ENCODE measurements at places on chromosomes 1 and 21.

- no peak for DNase-seq
Measured at GRCh38 chr1:186456729-186457255, 4.1 kb downstream of the PDC start.

- no peak for DNase-seq
Measured at GRCh38 chr1:58406301-58407071, 140.0 kb downstream of the OMA1 start.

GRCh38 chr1:101820071-101820470 lies 176.7 kb downstream of the OLFM3 start:
- no peak for DNase-seq

GRCh38 chr1:109269212-109269980 lies 13.5 kb downstream of the PSRC1 start:
- DNase-seq: no peak

- no peak for DNase-seq
Measured at GRCh38 chr1:92040971-92041370, 11.2 kb downstream of the EPHX4 start.

DNA sequence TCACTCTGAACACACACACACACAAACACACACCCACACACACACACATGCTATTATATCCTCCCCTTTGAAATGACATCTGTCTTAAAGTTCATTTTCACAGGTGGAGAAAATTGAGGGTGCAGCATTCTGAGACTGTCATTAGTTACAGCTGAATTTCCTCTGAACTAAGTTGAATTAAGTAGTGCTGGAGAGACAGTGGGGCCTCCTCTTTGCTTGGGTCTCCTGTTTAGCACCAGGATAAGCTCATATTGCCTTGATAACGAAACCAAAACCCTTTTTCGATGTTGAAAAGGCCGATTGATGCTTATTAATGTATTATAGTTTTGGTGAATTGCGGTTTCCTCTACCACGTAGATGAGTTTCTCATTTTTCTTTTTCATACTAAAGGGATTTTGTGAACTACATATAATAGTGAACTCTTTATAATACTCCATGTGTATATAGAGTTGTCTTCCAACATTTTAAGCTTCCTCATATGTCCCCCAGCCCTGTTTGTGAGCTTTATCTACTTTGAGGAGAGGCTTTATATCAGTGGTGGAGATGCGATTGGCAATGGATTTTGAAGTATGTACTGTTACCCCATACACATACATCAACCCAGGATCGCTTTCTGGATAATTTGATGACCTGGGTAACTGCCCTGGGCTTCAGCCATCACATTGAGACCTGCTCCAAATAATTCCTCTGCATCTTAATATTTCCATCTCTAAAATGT lies 17.4 kb downstream of the DYNLT5 start:
- DNase-seq: no peak

DNA sequence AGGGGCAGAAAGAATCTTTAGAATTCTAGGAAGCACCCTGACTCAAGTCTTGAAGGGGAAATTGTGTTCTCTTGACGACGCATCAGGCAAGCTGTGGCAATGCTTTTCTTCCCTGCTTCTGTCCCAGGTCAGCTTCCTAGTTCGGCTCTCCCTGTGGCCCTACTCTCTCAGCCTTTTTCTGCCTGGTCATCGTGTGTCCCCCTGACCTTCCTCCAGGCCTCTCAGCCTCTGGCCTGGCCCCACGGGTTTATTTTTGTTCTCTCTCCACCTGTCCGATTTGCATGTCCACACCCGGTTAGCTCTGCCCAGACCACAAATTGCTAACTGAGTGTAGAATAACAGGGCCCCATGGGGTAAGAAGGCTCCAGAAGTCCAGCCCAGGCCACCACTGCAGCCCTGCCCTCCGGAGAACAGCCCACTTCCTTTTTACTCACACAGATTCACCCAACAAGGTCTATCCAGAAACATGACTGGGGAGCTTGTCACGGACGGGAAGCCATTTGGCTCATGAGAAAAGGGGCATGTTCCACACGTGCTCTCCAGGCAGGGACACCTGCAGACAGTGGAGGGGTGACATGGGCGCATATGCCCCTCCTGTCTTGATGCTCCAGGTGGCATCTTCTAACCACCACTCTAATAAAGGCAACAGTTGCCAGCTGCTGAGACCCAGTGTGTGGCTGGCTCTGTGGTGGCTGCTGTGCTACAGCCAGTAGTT lies 9.8 kb downstream of the KCNN3 start:
- DNase-seq: peak; percentile 40

GRCh38 chr1:241357366-241358340 lies 648 bp upstream of the RGS7 start:
- no peak for DNase-seq

- no peak for DNase-seq
Measured at GRCh38 chr1:156503698-156504437, 3.3 kb upstream of the MEF2D start.

- peak; percentile 53 for DNase-seq
Measured at GRCh38 chr21:33238565-33239255, 9.0 kb downstream of the IFNAR2 start.

- no peak for DNase-seq
Measured at GRCh38 chr1:208559597-208560329, 315.6 kb upstream of the PLXNA2 start.

GRCh38 chr1:112840631-112841624 lies 115.1 kb downstream of the SLC16A1 start:
- DNase-seq: no peak

- no peak for DNase-seq
Measured at GRCh38 chr1:10867914-10868598, 71.6 kb upstream of the CASZ1 start.

DNA sequence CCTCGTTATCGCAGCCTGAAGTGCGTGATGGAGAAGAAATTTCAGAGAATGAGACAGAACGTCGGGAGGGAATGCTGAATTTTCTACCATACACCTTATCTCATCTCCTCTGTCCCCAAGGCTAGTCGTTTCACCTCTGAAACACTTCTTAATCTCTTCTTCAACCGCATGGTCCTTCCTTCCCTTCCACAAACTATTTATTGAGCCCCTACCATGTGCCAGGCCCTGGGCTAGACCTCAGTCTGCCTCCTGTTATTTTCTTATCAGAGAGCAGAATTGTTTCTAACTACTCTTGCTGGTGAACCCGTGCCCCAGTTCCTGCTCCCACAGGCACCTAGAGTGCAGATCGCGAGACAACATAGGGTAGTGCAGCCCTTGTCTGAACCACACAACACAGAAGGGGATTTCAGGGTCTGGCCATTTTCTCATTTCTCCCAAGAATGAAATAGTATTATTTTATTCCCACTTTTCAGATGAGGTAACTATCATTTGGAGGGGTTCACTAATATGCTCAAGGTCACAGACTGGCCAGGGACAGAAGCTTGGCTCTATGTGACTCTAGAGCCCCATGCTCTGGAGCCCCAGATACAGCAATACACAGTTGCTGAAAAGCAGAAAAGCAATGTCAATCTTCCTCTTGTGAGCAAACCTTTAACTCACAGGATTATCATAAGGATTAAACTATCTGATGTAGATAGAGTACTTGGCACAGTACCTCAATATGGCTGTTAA lies 598 bp upstream of the ADIPOR1 start:
- no peak for DNase-seq

- no peak for DNase-seq
Measured at GRCh38 chr1:46171871-46172270, 3.0 kb upstream of the TSPAN1 start.

- no peak for DNase-seq
Measured at GRCh38 chr1:10128101-10128765, 82.1 kb upstream of the KIF1B start.

DNA sequence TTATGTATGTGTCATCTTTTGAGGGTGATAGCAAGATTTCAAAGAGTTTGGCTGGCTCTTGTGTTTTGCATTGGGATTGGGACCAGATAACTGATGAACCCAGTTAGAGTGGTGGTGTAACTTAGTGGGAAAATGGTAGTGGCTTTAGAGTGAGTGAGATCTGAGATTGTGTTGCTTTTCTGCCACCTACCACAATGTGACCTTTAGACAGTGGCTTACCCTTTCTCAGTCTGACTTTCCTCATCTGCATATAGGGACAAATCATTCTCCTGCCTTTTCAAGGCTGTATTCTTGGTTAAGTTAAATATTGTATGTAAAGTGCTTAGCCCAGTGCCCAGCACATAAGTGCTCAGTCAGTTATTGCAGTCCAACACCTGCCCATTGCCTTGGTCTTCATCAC lies 31.3 kb downstream of the CENPF start:
- DNase-seq: no peak

DNA sequence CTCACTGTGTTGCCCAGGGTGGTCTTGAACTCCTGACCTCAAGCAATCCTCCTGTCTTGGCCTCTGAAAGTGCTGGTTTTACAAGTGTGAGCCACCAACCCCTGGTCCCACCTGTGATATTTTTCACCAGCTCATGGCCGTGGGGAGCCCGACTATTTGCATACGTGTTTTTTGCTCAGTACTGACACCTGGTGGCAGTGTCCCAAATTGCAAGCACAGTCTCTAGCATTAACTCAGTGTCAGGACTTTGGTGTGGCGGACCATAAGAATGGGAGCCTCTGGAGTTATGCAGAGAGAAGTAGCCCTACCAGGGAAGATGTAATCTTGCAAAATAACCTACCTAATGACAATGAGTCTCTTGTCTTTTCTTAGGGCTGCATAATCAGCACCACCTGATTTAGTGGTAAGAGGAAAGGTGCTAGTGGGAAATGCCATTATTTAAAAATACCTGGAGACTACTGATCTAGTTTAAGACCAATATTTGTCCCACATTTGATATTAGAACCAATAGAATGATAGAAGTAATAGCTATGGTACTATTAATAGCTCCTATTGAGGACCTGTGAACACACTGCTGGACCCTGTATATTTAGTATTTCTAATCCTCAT lies 305.4 kb downstream of the DISC1 start:
- peak; percentile 20 for DNase-seq

DNA sequence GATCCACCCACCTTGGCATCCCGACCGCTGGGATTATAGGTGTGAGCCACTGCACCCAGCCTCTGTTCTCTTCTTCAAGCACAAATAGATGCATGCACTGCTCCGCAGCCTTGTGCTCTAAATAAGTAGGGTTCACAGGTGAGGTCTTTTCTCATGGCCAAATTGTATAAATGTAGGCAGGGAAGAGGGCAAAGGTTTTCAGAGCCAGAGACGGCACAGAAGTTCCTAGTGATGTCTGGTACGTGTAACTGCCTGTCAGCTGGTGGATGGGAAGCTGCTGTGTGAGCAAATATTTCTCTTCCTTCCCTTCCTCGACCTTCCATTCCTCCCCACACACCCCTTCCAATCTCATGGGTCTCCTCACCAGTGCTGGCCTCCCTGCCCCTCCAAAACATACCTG lies 70.8 kb upstream of the FAM20B start:
- no peak for DNase-seq

- no peak for DNase-seq
Measured at GRCh38 chr1:177488722-177489121, 318.0 kb downstream of the BRINP2 start.

DNA sequence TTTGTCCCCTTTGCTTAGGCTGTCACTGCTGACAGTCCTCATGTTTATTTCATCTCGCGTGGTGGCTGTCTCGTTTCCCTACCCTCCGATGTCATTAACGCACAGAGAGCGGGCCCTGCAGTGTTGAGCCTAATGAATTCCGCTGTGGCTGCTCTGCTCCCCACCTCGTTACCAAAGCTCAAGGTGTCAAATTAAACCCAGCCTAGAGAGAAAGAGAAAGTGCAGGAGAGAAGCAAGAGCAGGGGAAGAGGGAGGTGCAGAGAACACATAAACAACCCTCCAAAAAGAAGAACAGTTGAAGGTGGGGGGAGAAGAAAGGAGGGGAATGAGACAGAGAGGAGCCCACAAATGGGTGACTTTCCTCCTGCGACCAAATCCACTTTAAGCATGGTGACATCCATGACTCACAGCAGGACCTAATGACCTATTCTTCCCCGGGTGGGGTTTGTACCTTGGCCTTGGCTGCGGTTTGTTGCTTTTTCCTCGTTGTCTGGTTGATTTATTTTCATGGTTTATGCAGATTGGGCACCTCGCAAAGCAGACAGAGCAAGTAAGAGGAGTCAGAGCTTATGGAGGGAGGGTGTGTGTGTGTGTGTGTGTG lies 92.5 kb downstream of the PBX1 start:
- DNase-seq: no peak

DNA sequence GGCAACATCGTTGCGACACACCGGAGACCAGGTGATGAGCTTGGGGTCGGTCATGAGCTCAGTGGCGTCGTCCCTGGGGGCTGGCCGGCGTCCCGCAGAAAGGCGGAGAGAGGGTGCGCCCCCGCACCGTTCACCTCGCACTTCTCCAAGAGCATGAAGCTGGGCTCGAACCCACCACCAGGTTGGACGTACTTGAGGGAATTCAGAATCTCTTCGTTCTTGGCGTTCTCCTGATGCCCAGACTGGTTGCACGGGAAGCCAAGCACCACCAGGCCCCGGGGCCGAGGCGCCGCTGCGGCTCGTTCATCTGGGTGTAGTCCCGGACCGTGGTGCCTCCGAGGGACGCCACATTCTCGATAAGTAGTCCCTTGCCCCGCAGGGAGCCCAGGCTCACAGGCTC lies 176.6 kb upstream of the ADAMTS5 start:
- DNase-seq: no peak

DNA sequence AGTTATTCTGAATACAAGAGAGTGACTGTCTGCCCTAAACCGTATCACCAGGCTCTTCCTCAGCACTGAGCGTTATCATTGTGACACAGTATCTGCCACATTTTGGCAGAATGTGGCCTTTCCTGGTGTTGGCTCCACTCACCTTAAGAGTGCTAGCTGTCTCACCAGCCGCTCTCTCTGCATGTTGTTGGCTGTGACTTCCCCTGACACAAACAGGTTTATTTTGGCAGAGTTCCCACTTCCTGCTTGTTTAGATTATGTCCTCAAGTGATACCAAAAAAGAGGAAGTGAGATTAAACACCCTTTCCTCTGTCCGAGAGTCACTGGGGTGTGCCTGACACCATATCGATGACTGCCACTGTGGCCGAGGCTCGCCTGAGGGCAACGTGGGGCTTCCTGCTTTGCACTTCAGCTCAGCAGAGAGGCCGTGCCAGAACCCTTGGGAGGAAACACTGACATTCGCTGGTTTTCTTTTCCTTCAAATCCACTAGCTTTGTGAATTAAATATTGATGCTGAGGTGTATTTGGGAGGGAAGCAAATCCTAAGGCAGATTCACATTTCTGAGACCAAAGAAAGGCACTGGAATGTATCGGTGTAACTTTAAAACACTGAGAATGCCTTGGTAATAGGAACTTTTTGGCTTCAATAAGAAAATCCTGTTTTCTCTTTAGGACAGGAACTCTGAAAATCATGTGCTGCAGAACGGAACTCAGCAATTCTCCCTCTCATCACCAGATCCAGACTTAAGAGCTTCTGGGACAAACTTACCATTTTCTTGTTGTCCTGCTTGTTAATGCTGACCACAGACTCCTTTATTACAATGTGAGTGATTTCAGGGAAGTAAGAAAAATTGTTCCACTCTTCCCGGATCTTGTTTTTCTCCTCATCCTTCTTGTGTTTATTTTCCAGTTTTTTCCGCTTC lies 102.1 kb downstream of the JAK1 start:
- DNase-seq: peak; percentile 80

Data from GM19239 (cell line).